Aortic smooth muscle cell (primary cell): ENCODE measurements at places on chromosomes 1 and 21. TPM values are rescaled to one million over a fixed set of nuclear protein-coding genes. Genes with fewer than 3 reads are reported as not detected.

The DDR2 gene
- total RNA-seq = 178 and 197 TPM in 2 replicates

The CFHR3 gene
- 0.06 TPM in 1 of 2 replicates, not detected in the other for total RNA-seq

The LRRC71 gene
- 0.13 and 0.75 TPM in 2 replicates for total RNA-seq

The TNFRSF8 gene
- total RNA-seq = not detected in 2 replicates

The LEFTY2 gene
- 0.06 TPM in 1 of 2 replicates, not detected in the other for total RNA-seq

The ACTL8 gene
- total RNA-seq = not detected in 2 replicates

The LORICRIN gene
- not detected in 2 replicates for total RNA-seq

The MAP1LC3C gene
- total RNA-seq = 0.13 TPM in 1 of 2 replicates, not detected in the other

The ANKRD34A gene
- total RNA-seq = 0.40 and 0.62 TPM in 2 replicates

The C1orf94 gene
- under 0.01 and 0.06 TPM in 2 replicates for total RNA-seq

The ASH1L gene
- 30.3 and 35.9 TPM in 2 replicates for total RNA-seq

The SLC26A9 gene
- total RNA-seq = not detected in 2 replicates

The FAM72B gene
- 1.9 and 3.3 TPM in 2 replicates for total RNA-seq

The PCBP3 gene
- 0.06 and 0.13 TPM in 2 replicates for total RNA-seq

The SLC44A3 gene
- 1.7 TPM in 2 replicates for total RNA-seq

The NUP210L gene
- total RNA-seq = 0.12 and 0.13 TPM in 2 replicates

The IFNLR1 gene
- total RNA-seq = not detected in 2 replicates

The SPRR2E gene
- not detected in 2 replicates for total RNA-seq

The ADAMTS1 gene
- 1,477 and 2,026 TPM in 2 replicates for total RNA-seq

The OBSCN gene
- 2.7 and 2.9 TPM in 2 replicates for total RNA-seq

The PARP1 gene
- total RNA-seq = 49.8 and 70.8 TPM in 2 replicates

The AIRE gene
- total RNA-seq = under 0.01 TPM in 1 of 2 replicates, not detected in the other

The SLAMF9 gene
- total RNA-seq = 0.44 and 1.2 TPM in 2 replicates

The FCRL4 gene
- total RNA-seq = not detected in 2 replicates

The CHIT1 gene
- not detected in 2 replicates for total RNA-seq

The VCAM1 gene
- 0.66 and 12.7 TPM in 2 replicates for total RNA-seq

The FAM72D gene
- total RNA-seq = 0.93 and 1.1 TPM in 2 replicates

The RPL5 gene
- 1,139 and 1,229 TPM in 2 replicates for total RNA-seq
